Left renal cortex interstitium (tissue), 4 donors: ENCODE measurements at places on chromosomes 1 and 21.

- DNase-seq = no peak
Measured at GRCh38 chr1:224713228-224713627, 97.1 kb downstream of the CNIH3 start.

DNA sequence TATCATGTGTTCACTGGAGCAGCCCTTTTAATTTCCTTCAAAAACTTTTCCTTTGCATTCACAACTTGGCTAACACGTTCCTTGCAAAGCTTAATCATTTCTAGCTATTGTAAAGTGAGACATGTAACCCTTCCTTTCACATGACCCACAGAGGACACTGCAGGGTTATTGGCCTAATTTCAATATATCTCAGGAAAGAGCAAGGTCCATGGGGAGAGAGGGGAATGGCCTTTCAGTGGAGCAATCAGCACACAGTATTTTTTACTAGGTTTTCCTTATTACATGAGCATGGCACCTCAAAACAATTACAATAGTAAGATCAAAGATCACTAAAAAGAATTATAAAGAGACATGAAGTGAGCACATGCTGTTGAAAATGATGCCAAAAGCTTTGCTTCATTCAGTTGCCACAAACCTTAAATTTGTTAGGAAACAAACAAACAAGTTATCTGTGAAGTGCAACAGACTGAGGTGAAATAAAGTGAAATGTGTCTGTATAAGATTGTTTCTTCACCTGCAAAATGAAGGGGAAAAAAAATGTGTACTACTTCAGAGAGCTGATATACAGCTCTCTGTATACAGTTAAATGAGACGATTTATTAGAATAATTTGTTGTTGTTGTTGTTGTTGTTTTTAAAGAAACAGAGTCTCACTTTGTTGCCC, 61.5 kb downstream of the EIF4G3 start:
- DNase-seq = no peak

GRCh38 chr1:201505503-201505890, 1.4 kb downstream of the CSRP1 start:
- DNase-seq = no peak

DNA sequence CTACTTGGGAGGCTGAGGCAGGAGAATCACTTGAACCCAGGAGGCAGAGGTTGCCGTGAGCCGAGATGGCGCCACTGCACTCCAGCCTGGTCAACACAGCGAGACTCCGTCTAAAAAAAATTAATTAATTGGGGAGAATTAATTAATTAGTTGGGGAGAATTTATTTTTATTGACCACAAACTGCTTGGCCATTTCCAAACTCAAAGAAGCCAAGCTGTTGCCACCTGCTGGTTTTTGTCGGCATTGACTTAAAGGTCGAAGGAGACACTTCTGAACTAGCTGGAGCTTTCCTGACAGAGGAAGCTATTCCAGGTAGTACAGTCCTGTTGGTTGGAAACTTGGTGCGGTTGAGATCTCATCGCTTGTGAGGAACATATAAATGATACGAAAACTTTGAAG, 13.1 kb downstream of the MAP1LC3C start:
- no peak for DNase-seq
